ENCODE measurements at places on chromosomes 1 and 21. TPM values are rescaled to one million over a fixed set of nuclear protein-coding genes. Genes with fewer than 3 reads are reported as not detected.

The GJA5 gene
- total RNA-seq = not detected

The DRAXIN gene
- 7.7 TPM for total RNA-seq

The TMCO4 gene
- 14.4 TPM for total RNA-seq

- H3K4me3 ChIP-seq = no peak overlapping the region
- no peak overlapping the region for H3K27ac ChIP-seq
- peaks cover 42% of the 10 kb centered on the region for H3K27me3 ChIP-seq
- no peaks in the 10 kb centered on the region for H3K36me3 ChIP-seq
- DNase-seq = no peak
- H3K4me1 ChIP-seq = no peaks in the 10 kb centered on the region
Observed at GRCh38 chr1:207918581-207918980, 7.7 kb upstream of the CD34 start.

The PPP1R8 gene
- 66.6 TPM for total RNA-seq

- no peak overlapping the region for H3K4me3 ChIP-seq
- no peak overlapping the region for H3K27ac ChIP-seq
- no peaks in the 10 kb centered on the region for H3K36me3 ChIP-seq
- no peak for DNase-seq
- H3K4me1 ChIP-seq = no peaks in the 10 kb centered on the region
Observed at GRCh38 chr1:157249739-157250138, 111.5 kb upstream of the ETV3 start.

The TMIGD3 gene
- not detected for total RNA-seq

DNA sequence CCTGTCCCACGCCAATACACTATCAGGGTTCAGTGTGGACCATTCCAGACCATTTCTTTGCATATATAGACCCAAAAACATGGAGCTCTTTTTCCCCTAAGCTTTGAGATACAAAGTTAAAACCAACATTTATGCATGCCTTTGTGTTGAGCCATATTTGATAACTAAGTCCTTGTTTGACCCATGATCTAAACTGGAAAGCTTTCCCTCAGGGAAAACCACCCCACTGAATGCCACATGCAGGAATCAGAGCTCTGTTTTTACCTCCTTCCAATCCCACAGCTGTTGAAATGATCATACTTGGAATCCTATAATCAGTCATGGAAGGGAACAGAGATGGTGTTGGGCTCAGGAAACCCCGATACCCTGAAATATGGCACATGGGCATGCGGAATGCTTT is 14.8 kb upstream of the SLC45A1 start:
- no peaks in the 10 kb centered on the region for H3K36me3 ChIP-seq
- DNase-seq = no peak

The TFF3 gene
- not detected for total RNA-seq

GRCh38 chr1:159092036-159092760 is 15.6 kb upstream of the AIM2 start:
- peaks cover 30% of the 10 kb centered on the region for H3K4me1 ChIP-seq
- no peaks in the 10 kb centered on the region for H3K36me3 ChIP-seq
- peaks cover 11% of the 10 kb centered on the region for H3K27me3 ChIP-seq

GRCh38 chr1:218785928-218786327 is 387.8 kb upstream of the LYPLAL1 start:
- H3K4me1 ChIP-seq = no peaks in the 10 kb centered on the region
- no peak overlapping the region for H3K4me3 ChIP-seq
- H3K27ac ChIP-seq = no peak overlapping the region
- no peak for DNase-seq

- H3K4me3 ChIP-seq = no peak overlapping the region
- H3K27me3 ChIP-seq = no peaks in the 10 kb centered on the region
- H3K36me3 ChIP-seq = no peaks in the 10 kb centered on the region
- DNase-seq = no peak
Observed at GRCh38 chr1:240308096-240308495, 216.4 kb downstream of the FMN2 start.

- peaks cover 3% of the 10 kb centered on the region for H3K27me3 ChIP-seq
- peaks cover 41% of the 10 kb centered on the region for H3K4me1 ChIP-seq
- H3K36me3 ChIP-seq = no peaks in the 10 kb centered on the region
- peak overlapping the region; percentile 65 for H3K27ac ChIP-seq
- H3K4me3 ChIP-seq = peak overlapping the region; percentile 13
- peak; percentile 41 for DNase-seq
Observed at GRCh38 chr1:200153277-200154055, 126.0 kb downstream of the NR5A2 start.

The NFIA gene
- total RNA-seq = 0.66 TPM

DNA sequence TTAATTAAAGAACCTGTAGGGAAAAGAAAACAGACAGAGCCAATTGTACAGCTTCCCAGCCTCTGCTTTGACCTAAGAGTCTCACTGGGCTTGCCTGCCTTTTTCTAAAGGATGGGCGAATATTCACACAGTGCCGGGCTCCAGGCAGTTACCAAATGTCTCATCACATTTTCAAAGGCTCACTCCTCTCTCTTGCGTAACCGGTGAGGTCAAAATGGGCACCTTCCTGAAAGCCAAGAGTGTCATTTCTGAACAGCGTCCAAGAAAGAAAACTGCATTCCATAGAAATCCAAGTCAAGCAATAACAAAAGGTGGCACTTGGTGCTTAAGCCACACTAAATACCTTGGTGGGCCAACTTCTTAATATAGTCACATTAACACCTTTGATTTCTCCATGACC is 710 bp upstream of the PALMD start:
- H3K36me3 ChIP-seq = no peaks in the 10 kb centered on the region
- DNase-seq = no peak
- no peak overlapping the region for H3K4me3 ChIP-seq
- H3K27me3 ChIP-seq = peaks cover 24% of the 10 kb centered on the region
- no peak overlapping the region for H3K27ac ChIP-seq

- no peak overlapping the region for H3K4me3 ChIP-seq
- H3K27me3 ChIP-seq = peaks cover 23% of the 10 kb centered on the region
- no peak for DNase-seq
Observed at GRCh38 chr1:85344256-85344694, 67.8 kb upstream of the BCL10 start.

The C8A gene
- total RNA-seq = not detected

The TSHB gene
- total RNA-seq = not detected

- no peaks in the 10 kb centered on the region for H3K36me3 ChIP-seq
- DNase-seq = no peak
- H3K4me3 ChIP-seq = no peak overlapping the region
- no peak overlapping the region for H3K27ac ChIP-seq
- no peaks in the 10 kb centered on the region for H3K4me1 ChIP-seq
Observed at GRCh38 chr1:114902343-114902742, 47.7 kb downstream of the SYCP1 start.

The FCN3 gene
- not detected for total RNA-seq

The ACKR1 gene
- total RNA-seq = not detected

- no peaks in the 10 kb centered on the region for H3K36me3 ChIP-seq
- no peak overlapping the region for H3K27ac ChIP-seq
- H3K4me1 ChIP-seq = no peaks in the 10 kb centered on the region
- H3K4me3 ChIP-seq = no peak overlapping the region
- DNase-seq = no peak
- H3K27me3 ChIP-seq = peaks cover 5% of the 10 kb centered on the region
Observed at GRCh38 chr1:54559771-54560231, 11.8 kb downstream of the ACOT11 start.

Measured in activated CD8-positive, alpha-beta T cell treated with anti-CD3 and anti-CD28 coated beads, Interleukin-2, amount 10 ng/mL, durations not matched to agents 7 days and 5 days (primary cell).